ENCODE measurements at places on chromosomes 12 and 14.
A peak's percentile ranks its signal among the peaks of the same experiment; 100 is the strongest.

DNA sequence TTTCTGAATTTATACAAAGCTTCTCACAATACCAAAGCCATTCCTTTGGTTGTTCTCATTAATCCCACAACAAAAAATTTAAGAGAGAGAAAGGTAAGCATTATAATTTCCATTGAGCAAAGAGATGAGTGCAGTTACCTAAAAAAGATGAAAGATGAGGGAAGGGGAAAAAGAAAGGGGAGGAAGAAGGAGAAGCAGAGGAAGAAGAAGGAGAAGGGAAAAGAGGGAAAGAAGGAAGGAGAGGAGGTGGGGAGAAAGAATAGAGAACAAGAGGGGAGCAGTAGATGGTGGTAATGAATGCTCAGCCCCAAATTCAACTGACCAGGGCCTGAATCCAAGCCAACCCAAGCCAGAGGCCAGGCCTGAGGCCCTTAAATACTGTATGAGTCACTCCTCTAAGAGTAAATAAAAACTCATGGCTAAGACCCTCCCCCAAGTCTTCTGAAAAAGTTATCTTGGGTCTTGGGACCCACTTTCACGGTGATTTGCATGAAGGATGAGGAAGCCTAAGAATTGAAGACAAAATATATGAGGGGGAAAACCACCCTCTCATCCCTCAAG lies 144.6 kb downstream of the ITPR2 start:
- no peak for DNase-seq

- no peak for DNase-seq
These were observed 29.0 kb downstream of the PALS1 start for GRCh38 chr14:67270145-67270753.

DNA sequence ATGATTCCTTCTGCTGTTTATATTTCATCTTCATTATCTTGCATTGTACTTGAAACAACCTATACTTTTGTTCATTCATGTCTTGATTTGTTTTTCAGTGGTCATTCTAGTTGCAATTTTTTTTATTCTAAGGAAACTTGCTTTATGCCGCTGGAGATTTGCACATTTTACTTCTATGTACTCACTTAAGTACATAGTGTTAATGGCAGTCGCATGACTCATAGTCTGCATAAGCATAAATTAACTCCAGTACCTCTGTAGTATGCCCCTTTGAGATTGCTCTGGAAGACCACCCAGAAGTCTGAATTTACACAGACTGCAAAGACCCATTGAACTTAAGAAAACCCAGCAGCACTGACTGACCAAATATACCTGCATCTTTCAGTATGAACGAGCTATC lies 77.0 kb downstream of the MSRB3 start:
- no peak for DNase-seq

DNA sequence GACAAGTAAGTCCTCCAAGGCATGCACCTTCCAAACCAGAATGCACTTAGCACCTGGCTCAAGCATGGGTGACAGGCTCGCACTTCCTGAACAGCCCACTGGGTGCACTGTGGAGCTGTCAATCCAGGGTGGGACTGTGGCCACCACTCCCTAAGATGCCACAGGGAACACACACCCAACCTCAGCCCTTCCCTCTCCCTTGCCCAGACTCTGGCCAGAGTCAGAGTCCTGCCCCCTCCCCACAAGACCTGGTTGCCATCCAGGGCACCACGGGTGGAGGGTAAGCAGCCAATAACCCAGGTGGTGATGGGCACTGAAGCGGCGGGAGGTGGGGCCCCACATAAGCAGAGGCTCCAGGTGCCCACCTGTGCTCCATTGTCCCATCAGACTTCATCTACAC lies 160.6 kb downstream of the MYRFL start:
- DNase-seq = peak; percentile 43

DNA sequence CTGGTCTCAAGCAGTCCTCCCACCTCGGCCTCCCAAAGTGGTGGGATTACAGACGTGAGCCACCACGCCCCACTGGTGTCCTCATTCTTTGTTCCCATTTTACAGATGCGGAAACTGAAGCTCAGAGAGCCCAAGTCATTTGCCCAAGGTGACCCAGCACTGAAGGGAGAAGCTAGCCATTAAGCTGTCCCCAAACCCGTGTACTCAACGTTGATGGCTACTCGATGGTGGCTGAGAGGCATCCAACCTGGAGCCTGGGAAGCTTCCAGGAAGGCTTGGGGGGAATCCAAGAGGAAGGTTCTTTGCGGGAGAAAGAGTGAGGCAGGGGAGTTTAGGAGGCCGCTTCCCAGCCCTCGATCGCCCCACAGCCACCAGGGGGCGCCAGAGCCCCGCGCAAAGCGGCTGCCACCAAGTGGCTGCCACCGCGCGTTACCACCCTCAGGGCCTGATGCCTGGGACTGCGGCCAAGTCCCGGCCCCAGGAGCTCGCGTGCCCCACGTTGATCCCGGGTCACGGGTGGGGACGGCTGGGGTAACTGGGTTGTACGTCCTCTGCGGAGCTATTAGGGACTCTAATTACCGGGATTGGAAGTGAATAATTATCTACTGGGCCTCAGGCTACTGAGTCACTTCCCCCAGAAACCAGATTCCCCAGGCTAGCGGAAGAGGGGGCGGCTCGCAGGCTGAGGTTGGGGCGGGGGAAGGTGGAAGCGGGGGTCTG lies 8.8 kb upstream of the SH2B3 start:
- peak; percentile 94 for DNase-seq

GRCh38 chr12:100554608-100555077 lies 18.8 kb upstream of the GAS2L3 start:
- no peak for DNase-seq

- no peak for DNase-seq
These were observed 4.3 kb downstream of the NIN start for GRCh38 chr14:50826681-50827080.

DNA sequence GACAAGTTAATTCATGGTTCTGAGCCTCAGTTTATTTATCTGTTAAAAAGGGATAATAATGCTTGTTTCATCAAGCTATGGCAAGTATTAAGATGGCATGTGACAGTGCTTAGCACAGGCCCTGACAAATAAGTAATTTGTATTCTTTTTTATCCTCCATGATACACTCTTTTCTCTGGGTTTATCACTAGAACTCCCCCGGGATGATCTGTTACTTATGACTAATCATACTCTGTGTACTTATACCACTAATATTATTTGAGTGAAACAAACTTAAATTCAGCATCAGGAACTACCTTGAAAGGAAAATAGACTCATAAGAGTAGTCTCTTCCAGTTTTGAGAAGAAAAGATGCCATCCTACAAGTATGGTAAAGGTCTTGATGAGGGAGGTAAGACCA lies 283.8 kb downstream of the PAWR start:
- DNase-seq = no peak

DNA sequence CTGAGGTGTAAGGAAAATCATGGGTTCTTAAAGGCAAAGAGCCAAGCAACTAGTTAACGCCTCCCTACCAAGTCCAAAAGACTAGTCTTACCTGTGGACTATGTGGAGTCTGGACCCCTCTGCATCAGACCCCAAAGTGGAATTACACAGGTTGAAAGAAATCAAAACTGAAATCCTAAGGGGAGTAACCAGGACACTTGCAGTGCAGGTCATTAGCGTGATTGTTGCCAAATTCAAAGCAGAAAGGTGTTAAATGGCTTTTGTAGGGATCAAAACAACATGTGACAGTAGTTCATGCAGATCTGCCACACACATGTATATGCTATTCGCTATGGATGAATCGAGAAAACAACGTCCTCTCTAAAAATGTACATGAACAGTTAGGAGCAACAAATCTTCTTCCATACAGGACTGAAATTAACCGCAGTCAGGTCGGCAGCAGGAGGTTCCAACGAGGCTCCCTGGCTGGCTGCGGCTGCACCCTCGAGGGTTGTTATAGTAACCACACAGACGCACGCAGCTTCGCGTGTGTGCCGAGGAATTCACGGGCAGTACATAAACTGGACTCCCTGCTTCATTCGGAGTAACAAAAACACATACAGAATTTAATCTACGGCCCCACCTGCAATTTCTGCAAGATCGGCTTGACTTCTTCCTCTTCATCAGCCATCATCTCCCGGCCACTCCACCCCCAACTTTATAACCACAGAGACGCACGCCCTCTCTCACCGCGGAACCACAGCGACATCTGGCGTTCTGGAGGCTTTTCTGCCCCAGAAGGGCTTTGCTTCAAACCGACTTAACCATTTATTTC lies at the start of gene TTC5:
TTC5 (minus strand) TSS at position 687 of the 814 bp plus-strand sequence; CDS start at position 673, 14 bp downstream.
- peak; percentile 95 for DNase-seq

- DNase-seq = no peak
These were observed 94.4 kb upstream of the PLEKHG7 start for GRCh38 chr12:92608151-92609091.

GRCh38 chr12:96218989-96219678 lies 25.0 kb downstream of the ELK3 start:
- DNase-seq = peak; percentile 6

DNA sequence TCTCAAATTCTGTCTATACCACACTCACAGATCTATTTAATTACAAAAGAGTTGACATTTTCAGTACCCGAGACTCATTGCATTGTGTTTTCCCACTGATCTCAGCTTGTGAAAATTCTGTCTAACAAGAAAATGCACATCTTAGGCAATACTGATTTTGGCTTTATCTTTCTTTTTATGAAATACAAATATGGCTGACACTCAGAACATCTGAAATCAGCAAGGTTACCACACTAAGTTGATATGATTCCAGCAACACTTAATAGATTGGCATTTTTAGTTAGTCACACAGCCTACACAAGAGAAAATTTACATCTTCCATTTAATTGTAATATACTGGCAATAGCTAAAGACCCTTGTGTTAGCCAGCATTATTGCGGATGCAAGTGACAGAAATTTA lies 40.3 kb downstream of the PEX5 start:
- no peak for DNase-seq

DNA sequence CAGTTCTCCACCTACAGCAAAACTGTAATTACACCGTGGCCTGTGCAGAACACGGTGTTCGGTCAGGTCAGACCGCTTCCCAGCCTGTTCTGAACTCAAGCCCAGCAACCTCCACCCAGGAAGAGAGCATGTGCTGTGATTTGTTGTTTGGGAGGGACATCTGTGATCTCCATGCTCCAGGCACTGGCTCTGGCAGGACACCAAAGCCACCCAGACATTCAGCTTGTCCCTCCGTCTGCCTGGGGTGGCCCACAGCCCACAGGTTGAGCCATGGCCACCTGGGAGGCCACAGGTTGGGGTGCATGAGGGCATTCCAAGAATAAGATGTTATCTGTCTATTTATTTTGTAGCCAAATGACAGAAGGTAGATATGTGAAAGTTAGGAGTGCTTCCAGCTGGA lies 1091.1 kb downstream of the VRK1 start:
- no peak for DNase-seq

DNA sequence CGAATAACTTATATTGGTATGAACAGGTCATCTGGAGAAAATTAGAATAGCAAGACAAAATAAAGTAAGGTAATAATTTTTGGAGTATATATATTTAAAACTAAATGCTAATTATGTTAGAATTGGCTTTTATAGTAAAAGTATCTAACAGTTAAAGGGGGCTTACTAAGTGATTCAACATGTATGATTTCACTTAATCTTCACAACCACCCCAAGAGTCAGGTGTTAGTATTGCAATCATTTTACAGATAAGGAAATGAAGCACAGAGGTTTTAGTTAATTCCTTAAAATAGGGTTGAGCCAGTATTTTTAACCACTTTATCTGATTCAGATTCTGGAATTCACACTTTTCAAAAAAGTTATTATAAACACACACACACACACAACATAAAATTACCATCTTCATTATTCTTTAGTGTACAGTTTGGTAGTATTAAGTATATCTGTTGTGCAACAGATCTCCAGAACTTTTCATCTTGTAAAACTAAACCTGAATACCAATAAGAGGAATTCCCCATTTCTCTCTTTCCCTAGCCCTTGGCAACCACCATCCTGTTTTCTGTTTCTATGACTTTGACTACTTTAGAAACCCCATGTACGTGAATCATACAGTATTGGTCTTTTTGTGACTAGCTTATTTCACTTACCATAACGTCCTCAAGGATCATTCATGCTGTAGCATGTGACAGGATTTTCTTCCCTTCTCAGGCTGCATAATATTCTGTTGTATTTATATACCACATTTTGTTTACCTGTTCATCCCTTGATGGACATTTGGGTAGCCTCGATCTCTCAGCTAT lies 12.5 kb downstream of the A2M start:
- DNase-seq = no peak

DNA sequence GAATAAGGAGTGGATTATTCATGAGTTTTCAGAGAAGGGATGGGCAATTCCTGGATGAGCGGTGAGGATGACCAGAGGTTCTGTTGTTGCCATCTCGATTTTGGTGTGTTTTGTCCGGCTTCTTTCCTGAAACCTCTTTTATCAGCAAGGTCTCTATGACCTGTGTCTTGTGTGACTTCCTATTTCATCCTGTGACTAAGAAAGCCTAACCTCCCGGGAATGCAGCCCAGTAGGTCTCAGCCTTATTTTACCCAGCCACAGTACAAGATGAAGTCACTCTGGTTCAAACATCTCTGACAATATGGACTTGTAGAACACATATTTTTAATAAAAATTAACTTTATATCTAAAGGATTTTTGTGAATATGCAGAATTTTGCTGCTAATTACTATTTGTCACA lies 716.4 kb downstream of the FSCB start:
- no peak for DNase-seq

GRCh38 chr14:20278414-20278813 lies 27.3 kb downstream of the TTC5 start:
- DNase-seq = no peak

DNA sequence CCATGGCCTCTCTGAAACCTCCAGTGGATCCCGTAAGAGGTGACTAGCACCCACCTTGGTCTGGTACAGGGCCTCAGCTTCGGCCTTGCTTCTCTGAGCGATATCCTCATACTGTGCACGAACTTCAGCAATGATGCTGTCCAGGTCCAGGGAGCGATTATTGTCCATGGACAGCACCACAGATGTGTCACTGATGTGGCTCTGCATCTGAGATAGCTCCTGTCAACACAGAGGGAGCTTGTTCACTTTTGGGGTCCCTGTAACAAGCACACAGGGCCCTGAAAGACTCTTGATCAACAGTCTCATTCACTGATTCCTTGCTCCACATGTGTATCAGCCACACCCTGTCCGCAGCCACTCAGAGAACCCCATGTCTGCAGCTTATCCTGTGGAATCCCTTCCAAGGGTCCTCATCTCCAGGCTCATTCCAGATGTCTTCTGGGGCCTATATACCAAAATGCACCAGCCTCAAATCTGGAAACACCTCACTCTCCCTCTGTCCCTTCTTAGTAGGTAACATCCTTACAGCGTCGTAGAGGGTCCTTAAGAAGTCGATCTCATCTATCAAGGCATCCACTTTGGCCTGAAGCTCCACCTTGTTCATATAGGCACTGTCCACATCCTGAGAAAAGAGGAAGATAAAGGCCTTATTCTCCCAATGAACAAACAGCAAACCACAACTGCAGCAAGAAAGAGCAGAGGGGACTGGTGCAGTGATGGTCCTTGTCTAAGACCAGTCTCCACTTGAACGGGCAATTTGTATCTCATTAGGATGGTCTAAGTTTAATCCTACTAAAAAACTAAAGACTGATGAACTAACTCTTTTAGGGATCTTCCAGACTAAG lies 3.5 kb downstream of the KRT3 start:
- no peak for DNase-seq

GRCh38 chr12:45279931-45280830 lies 64.3 kb downstream of the ANO6 start:
- no peak for DNase-seq

Measured in stimulated activated CD8-positive, alpha-beta memory T cell treated with anti-CD3 and anti-CD28 coated beads, Interleukin-4, amount 100 ng/mL, for 48 hours (primary cell).